Bone marrow (tissue), 2 donors: ENCODE measurements at places on chromosomes 3 and 15.

DNA sequence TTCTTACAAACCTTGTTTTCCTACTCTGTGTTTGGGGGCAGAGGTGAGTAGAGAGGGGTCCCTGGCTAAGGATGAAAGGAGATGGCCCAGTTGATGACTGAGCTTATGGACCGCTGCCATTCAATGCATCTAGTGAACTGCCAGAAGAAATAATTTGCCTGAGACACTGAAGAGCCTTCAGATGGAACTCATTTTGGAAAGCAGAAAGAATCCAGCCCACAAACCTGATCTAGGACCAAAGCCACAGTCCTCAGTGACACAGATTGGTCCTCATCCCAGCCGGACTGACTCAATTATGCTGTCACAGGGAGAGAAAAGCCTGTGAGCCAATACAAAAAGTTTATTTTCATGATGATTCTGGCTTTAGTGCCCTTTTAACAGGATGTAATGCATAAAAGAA, 82.7 kb downstream of the CD47 start:
- DNase-seq: no peak

GRCh38 chr3:74631351-74632140, 17.1 kb upstream of the CNTN3 start:
- DNase-seq: no peak

DNA sequence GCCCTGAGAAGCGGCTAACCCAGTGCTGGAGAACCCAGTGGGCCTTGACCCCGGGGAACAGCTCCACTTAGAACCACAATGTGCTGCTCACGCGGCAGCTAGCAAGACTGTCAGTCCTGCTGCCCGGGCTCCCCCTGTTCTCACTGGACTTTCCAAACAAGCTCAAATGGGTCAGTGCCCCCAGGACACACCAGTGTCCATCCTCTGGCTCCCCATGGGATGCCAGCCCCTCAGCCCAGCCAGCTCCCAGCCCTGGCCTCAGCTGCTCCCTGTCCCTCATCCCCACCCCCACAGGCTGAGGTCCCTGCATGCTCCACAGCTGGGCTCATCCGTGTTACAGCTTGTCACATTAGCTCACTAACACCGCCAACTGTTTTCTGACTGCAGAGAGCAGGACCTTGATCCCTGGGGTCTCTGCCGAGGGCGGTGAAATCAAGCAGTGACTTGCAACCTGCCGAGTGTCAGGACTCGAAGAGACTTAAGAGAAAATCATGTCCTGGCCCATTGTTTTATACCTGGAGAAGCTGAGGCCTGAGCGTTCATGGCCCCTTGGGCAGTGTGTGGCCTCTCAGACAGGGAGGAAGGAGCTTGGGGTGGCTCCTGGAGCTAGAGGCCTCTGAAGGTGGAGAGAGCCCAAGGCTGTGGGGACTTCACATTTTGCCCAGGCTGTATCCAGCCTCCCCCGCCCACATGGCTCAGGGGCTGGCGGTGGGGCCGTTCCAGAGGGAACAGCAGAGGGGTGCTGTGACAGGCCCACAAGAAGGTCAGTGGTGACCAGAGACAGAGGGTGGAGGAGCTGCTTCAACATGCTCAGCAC, 157.5 kb downstream of the MEGF11 start:
- no peak for DNase-seq

GRCh38 chr3:85780806-85781205, 822.0 kb downstream of the CADM2 start:
- no peak for DNase-seq

DNA sequence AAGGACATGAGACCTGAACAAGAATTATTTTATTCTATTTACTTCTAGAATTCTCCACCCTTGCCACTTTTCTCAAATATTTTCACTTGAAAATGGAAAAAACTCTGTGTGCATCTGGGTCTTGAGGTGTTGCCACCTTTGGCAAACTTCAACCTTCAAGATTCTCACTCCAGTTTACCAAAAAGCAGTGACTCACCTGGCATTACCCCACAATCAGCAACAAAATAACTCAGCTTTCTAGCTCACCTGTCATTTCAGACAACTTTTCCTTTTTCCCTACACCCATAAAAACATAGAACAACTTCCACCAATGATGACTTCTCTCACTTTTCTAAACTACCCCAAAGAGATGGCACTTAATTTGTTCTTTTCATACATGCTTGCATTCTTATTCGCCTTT, 115.8 kb downstream of the DUT start:
- no peak for DNase-seq

DNA sequence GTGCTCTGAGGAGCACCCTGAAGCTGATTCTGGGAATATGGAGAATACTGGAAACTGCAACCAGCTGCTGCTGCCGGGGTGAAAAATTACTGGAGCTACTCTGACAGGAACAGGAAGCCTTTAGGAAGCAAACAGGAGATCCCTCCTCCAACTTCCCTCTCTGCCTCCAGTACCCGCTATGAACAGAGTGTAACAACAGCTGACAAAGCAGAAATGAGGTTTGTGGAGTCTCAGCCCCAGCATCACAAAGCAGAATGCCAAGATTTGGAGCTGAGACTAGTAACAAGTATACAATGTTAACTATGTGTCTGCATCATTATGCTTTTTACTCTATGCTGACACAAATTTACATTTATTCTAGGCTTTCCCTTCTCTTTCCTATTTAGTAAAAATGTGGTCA, 22.7 kb upstream of the PIAS1 start:
- no peak for DNase-seq

DNA sequence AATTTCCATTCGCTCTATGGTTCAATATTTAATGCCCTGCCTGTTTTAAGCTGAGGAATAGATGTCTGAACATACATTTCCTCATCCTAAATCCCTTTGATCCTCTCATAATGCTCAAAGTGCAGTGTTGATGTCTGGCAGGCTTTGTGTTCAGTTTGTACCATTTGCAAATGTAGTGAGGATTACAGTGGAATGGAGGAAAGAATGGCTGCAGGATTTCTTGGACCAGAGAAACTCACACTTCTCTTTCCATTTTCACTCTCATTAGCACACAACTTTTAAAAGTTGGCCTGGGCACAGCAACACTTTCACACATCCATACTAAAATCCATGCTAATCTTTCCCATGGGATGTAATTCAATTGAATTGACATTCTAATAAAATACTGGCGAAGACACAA, 28.6 kb upstream of the THRB start:
- DNase-seq: no peak
